ENCODE measurements at places on chromosomes 4 and X.

- DNase-seq, result no peak
Observed at GRCh38 chr4:140996766-140997165, 136.5 kb downstream of the RNF150 start.

GRCh38 chr4:53605783-53606182 is 14.5 kb upstream of the LNX1 start:
- no peak for DNase-seq

GRCh38 chr4:154018659-154019058 is 229.8 kb upstream of the SFRP2 start:
- no peak for DNase-seq

DNA sequence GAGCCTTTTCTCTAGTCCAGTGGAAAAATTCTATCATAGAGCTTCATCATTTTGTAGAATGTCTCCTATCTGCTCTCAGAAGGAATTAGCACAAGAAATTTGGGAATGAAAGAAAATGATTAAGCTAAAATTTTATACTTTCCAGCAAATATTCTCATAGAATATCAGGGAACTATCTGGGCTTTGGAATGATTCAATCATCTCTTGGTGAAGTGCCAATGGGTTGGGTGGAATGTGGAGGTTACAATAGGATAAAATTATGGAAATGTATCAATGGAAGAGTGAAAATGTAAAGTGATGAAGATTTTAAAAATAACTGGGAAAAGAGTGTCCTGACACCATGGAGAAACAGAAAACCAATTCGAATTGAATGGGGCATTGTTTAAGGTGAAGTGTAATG is 119.0 kb upstream of the MID1 start:
- no peak for DNase-seq

DNA sequence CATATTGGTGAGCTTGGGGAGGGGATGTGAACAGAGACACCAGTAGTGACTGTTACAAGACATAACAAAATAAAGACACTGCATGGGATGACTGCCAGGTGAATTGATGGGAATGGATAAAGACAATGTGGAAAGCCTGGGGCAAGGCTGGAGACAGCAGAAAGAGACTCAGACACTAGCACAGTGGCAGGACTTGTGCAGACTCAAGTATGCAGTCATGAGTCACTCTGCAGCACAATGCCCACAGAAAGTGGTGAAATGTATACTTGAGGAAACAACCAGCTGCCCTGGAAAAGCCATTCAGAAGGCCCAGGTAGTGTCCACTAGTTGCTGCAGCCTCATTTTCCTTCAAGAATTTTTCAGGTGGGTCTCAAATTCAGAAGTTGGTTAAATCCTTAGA is 452.3 kb downstream of the MID1IP1 start:
- DNase-seq, result no peak

DNA sequence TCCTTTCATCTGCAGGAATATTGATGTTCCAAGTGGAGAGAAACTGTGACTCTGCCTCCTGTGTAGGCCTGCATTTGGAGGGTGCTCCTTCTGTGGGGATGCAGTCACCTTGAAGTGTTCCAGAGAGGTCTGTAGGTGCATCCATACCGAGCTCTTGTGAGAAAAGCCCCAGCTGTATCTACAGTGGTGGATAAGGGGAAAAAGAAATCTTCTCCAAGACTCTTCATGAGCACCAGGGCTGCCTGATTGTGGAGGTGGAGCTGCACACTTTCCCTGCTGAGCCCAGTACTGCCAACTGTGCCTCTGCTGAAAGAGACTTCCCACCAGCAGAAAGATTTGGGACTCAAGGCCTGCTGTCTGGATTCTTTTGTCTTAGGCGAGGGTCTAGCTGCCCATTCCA is 35.1 kb upstream of the ADH4 start:
- no peak for DNase-seq

GRCh38 chr4:159398236-159398638 is 295.4 kb downstream of the RAPGEF2 start:
- DNase-seq, result no peak

DNA sequence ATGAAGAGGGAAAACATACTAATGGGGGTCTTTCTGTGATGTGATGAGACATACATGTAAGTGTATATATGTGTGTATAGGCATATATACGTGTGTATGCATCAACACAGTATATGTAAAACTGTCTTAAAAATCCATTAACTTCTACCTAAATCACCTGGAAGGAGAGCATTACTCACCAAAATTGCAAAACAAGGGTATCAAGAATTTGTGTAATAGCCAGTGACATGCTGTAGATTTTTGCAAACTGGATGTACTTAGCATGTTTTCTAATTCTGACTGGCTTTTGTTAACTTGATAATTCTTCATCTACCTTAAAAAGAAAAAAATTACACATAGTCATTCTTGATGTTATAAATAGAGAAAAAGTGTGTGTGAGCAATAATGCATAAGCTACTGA is 104.7 kb downstream of the PRRG1 start:
- DNase-seq, result no peak

DNA sequence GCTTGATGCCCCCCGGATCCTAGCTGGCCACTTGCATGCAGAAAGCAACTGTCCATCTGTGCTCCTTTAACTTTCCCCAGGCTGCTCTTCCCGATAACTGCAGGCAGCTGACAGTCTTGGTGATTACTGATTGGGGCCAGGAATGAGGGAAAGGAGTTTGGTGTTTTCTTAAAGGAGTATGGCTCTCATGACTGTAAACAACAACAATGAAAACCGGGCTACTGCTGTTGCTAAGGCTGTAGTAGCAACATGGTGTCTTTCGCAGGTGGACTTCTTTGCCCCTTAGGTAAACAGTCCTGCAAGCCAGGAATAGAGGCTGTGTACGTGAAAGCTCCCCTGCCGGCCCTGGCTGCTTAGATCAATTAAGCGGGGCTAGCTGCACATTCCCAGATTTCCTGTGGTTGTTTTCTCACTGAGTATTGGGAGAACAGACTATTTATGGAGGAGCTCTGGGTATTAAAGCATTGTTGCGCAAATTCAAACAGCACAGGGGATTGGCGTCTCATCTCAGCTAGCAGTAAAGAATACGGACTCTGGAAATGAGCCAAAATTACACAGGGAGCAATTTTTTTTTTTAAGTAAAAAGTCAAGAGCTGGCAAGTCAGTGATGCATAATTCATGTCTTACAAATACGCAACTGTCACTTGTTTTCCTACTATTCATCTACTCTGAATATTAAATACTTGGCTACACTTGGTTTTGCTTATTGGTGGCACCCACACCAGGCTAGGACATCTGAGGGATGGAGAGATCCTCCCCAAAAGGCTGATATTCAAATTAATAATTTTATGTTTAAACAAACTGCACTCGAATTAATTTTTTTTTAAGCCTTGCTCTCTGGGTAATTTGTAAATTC is 61.6 kb upstream of the NAP1L5 start:
- DNase-seq, result no peak

- no peak for DNase-seq
Observed at GRCh38 chr4:68348577-68348976, 1.3 kb downstream of the YTHDC1 start.

- no peak for DNase-seq
Observed at GRCh38 chrX:25344161-25344936, 328.6 kb upstream of the ARX start.

- DNase-seq, result no peak
Observed at GRCh38 chr4:41175794-41176193, 38.5 kb downstream of the APBB2 start.

- DNase-seq, result no peak
Observed at GRCh38 chrX:22325096-22325495, 52.4 kb downstream of the CBLL2 start.

DNA sequence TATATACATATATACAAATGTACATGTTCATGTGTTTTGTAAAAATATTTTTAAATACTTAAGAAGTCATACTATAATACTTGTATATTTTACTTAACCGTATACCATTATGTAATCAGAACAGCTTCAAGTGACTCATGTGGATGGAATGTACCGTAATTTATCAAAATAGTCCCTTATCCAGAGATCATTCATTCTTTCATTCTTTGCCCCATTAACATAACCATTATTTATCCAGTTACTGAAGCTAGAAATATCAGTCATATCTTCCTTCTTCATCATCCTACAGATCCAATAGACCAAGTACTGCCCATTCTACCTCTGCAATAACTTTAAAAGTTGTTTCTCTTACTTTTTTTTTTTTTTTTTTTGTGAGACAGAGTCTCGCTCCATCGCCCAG is 164.2 kb downstream of the MAB21L2 start:
- no peak for DNase-seq

DNA sequence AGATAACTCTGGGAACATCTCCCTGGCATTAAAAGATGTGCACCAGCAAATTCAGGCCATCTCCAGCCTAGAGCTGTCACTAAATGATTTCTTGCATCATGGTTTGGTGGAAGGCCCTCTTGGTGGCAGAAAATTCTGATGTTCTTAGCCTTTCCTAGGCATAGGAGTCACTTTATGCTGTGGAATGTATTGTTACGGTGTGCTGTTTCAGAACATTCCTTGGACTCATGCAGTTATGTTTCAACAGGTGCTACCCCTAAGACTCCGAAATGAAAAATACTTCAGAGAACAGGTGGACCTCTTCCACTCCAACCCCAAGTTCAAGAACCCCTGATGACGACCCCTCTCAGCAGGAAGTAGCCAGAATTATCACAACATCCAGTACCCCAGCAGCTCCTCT is 20.3 kb upstream of the PAPSS1 start:
- no peak for DNase-seq

DNA sequence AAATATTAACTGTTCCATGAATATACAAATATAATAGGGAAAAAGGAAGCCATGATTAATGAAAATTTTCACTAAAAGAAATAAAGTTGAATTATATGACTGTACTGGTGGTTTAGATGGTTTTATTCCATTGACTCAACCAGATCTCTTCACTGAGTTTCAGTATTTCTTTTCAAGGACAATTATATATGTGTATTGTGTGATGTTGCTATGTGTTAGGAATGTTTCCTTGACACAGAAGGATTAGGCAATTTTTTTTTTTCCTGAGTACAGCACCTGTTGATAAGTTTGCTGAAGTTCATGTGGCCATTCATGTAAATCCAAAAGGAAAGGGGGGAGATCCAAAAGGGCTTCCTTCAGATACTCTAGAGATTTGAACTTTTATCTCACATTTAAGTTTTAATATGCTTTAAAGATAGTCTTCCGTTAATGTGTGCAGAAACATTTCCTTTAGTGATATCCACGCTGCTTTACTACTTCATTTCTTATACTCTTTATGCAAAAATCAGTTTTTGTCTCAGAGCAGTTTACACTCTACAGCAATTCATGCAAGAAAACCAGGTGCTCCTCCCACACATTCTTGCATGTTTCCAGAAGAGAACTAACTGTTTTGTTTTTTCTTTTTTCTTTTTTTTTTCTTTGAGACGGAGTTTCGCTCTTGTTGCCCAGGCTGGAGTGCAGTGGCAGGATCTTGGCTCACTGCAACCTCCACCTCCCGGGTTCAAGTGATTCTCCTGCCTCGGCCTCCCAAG is 249.1 kb downstream of the RPA4 start:
- DNase-seq, result no peak

GRCh38 chr4:188341428-188341827 is 202.2 kb downstream of the TRIML1 start:
- DNase-seq, result no peak

DNA sequence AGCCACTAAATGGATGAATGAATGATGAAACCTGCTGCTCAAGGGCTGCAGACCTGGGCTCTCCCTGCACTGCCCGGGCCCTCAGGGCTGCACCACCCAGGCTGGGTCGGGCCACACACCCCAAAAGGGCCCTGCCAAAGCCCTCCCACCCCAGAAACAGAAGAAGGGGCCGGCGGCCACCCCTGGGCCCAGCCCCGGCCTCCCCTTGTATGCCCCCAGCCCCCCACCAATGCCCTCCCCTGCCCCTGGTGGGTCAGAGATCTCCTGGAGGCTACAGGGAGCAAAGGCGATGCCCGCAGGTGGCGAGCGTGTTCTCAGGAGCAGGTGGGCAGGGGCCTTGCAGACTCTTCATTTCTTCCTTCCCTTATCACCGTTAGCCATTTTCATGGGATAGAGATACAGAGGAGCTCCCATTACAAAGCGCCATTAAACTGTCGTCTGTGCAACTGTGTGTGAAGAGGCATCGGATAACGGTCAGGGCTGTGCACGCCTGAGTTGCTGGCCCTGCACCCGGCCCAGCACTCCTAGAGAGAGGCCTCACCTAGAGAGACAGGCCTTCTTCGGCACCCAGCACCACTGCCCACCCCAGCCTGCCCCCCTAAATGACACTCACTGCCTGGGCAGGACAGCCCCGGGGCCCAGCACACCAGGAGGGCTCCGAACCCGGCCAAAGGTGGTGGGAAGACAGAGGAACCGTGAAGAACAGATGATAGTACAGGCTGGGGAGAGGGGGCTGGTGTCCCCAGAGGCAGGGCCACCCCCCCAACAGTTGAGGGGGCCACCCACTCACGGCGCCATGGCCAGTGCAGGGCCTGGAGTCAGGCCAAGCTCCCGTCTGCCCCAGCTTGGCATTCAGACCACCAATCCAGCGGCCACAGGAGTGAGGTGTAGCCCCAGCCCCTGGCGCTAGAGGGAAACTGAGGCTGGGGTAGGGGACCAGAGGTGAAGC is 133.7 kb downstream of the FAM53A start:
- DNase-seq, result no peak

GRCh38 chr4:103915224-103915869 is 195.6 kb upstream of the TACR3 start:
- no peak for DNase-seq

DNA sequence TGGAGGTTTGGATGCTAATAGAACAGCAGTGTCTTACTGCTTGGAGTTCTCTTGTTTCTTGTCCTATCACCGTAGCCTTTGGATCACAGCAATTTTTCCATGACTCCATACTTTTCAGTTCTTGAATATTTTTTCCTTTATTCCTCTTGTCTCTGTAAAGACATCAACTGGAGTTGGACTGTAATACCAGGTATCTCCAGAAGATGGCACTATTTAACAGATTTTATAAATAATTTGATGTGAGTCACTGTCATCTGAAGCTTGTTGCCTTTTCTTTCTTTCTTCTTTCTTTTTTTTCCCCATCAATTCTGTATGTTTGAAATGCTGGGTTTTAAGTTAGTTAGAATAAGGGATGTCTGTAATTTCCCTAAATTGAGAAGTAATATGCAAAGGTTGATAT is 24.1 kb downstream of the HPRT1 start:
- DNase-seq, result no peak

- no peak for DNase-seq
Observed at GRCh38 chrX:926070-926469, 286.4 kb downstream of the CRLF2 start.

DNA sequence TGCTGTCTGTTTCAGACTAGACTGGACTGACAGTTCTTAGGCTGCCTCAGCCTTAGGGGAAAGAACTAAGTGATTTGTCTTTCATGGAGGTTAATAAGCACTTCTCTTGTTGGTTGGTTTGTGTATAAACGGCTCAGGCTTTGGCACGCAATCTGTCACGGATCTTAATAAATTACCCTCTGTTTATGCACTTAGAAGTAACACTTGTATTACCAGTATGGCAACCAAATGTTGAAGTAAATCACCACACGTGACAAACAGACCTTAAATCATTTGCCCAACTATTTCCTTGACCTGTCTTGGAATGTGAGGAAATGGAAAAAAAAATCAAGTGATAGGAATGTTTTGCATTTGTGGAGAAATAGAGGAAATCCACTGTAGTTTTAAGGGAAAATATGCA is 69.9 kb downstream of the TEX13A start:
- no peak for DNase-seq

GRCh38 chr4:134057356-134057755 is 144.2 kb downstream of the PABPC4L start:
- no peak for DNase-seq

GRCh38 chr4:73589887-73590801 is 30.1 kb downstream of the RASSF6 start:
- DNase-seq, result no peak
